Stimulated activated CD8-positive, alpha-beta memory T cell treated with anti-CD3 and anti-CD28 coated beads, Interleukin-4, amount 100 ng/mL, for 1 hour (primary cell): ENCODE measurements at places on chromosomes 2 and 18.

GRCh38 chr2:23449831-23450331, 64.9 kb downstream of the KLHL29 start:
- no peak for DNase-seq

DNA sequence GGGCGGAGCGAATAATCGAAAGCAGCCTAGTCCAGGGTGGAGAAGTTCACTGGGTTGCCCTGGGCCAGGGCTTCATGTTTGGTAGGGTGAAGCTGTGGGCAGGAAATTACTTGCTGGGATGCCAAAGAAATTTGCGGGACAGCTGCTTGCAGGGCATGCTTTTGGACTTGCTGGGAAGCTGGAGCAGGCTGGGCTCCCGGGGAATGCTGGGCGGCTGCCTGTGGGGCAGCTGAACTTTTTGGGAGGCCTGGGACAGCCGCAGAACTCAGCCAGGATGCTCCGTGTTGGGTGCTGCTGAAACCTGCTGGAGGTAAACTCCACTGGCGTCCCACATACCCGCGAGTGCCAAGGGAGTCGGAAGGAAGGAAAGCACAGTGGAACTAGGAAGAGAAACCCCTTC, 31.9 kb downstream of the ASB1 start:
- DNase-seq, result no peak

DNA sequence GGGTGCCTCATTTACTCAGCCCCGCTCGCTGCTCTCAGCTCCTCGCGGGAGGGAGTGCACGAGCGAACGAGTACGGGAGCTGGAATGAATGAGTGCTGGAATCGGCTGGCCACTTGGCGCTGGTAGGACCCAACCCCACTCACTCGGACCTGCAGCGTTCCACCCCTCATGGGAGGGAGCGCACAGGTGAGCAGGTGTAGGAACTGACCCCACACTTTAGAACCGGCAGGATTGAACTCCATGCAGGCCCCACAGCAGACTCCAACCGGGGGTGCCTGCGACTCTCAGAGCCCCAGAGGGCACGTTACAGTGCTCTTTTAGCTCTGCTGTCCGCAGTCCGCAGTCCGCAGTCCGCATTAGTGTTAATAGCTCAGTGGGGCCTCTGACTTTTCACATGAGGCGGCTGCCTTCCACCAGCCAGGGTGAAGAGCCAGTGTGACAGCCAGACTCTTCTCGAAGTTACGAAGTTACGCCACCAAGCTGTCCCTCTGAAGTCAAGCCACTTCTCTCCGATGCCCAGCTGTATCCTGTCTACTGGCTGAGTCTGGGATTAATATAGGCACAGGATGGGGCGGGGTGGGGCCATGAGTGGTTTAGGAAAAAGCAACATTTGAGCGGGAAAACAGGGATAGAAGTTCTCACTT, 102.7 kb upstream of the ARHGAP15 start:
- no peak for DNase-seq

GRCh38 chr2:26870585-26871095, 22.7 kb downstream of the DPYSL5 start:
- DNase-seq, result no peak

- DNase-seq, result no peak
These were observed 63.2 kb downstream of the ALMS1 start for GRCh38 chr2:73448856-73449255.

- DNase-seq, result no peak
These were observed 120.8 kb upstream of the GLI2 start for GRCh38 chr2:120614901-120615300.

DNA sequence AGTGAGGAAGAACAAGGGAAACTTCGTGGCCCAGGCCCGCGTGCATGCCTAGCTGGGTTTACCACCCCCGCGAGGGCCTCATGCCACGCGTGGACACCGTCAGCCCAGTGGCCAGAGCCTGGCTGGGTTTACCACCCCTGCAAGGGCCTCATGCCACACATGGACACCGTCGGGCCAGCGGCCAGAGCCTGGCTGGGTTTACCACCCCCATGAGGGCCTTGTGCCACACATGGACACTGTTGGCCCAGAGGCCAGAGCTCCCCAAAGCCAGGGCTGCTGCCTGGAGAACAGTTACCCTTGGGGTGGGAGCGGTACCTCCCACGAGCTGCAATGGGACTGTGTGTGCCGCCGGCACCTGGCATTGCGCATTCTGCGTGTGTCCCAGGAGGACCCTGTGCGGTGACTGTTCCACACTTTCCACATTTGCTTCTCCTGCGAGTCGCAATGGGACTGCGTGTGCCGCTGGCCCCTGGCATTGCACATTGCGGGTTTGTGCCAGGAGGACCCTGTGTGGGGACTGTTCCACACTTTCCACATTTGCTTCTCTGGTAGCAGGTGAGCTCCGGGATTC, 105.6 kb upstream of the CTDP1 start:
- DNase-seq, result no peak

DNA sequence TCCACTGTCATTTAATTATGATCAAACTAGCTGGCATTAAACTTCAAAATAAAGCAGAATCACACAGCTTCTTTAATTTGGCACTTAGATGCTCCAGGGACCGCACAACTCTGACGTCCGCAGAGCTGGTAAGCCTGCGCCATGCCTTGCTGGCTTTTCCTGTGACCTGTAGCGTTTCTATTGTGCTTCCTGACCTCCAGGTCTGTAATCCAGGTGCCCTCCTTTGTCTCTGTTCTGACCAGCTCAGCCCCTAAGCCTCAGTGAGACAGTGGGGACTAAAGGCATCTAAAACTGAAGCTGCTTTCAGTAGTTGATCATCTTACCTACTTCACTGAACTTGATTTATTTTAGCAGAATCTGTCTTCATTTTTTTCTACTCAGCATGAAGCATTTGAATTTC, 249.7 kb upstream of the RGPD4 start:
- no peak for DNase-seq

- no peak for DNase-seq
These were observed 34.7 kb downstream of the ACMSD start for GRCh38 chr2:134873152-134873551.

- DNase-seq, result no peak
These were observed 53.1 kb downstream of the CDC42EP3 start for GRCh38 chr2:37618326-37618725.

DNA sequence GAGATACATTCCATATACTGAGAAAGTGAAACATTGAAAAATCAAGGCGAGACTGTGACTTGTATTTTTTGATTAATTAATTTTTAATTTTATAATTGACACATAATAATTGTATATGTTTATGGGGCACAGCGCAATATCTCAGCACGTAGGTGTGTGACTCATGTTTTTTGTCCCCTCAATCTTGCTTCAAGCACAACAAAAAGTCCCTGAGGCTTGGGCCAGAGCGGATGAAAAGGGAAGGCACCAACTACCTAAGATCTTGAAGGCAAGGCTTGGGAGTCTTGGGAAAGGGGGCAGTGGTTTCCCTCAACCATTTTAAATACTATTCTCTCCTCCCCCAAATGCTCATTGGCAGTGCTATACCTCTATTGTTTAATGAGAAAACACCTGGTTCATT, 9.9 kb downstream of the SGPP2 start:
- DNase-seq, result no peak

GRCh38 chr2:219229305-219230058, at the start of the genes ANKZF1 and ATG9A:
Gene ANKZF1, plus strand, starts transcription at chr2:219229806. Its CDS starts 452 bp downstream, at chr2:219230258.
Gene ATG9A, minus strand, starts transcription at chr2:219229636. Its CDS starts 1,612 bp downstream, at chr2:219228024.
- peak; percentile 95 for DNase-seq

- DNase-seq, result no peak
These were observed at the start of gene FHOD3 for GRCh38 chr18:36297417-36298125. Gene FHOD3, plus strand, starts transcription at chr18:36297713. Its CDS starts 123 bp downstream, at chr18:36297836.

DNA sequence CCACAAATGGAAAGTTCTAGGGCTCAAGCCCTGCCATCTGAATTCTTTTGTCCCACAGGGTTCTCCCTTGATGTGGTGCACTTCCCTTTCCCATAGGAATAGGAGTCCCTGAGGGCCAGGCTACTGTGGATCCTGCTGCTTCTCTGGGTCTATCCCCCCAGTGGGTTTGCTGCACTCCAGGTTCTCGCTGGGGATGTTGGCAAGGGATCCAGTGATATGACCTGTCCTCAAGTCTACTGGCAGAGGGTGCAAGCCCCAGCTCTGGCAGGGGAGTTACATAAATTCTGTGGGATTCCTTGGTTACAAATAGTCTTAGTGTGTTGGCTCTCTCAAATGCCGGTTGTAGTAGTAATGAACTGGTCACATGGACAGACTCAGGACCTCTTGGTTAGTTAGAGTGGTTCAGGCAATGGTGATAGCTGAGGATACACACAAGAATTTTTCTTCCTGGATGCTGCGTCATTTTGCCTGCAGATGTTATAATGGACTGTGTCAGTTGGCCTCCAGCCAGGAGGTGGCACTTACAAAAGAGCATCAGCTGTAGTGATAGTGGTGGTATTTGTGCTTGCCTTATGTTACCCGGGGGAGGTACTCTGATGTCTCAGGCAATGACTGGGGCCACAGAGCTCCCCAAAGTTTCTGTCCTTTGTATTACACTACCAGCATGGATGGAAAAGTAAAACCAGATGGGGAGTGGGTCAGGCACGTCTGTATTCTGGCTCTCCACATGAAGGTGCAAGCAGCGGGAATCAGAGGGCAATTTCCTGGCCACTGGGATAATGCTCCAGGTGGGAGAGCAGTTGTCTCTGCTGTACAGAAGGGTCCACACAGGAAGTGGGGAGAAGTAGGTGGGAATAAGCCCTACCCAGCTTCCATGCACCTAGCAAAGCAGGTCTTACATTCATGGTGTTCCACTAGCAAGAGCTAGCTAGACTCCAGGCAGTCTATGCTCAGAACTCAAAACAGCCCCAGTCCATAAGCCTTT, 267.9 kb downstream of the SOX11 start:
- no peak for DNase-seq

GRCh38 chr2:14261771-14262170, 370.7 kb upstream of the LRATD1 start:
- DNase-seq, result no peak

GRCh38 chr18:44594799-44595467, 85.8 kb upstream of the SETBP1 start:
- DNase-seq, result no peak

GRCh38 chr2:195252018-195252417, 405.0 kb upstream of the SLC39A10 start:
- no peak for DNase-seq

DNA sequence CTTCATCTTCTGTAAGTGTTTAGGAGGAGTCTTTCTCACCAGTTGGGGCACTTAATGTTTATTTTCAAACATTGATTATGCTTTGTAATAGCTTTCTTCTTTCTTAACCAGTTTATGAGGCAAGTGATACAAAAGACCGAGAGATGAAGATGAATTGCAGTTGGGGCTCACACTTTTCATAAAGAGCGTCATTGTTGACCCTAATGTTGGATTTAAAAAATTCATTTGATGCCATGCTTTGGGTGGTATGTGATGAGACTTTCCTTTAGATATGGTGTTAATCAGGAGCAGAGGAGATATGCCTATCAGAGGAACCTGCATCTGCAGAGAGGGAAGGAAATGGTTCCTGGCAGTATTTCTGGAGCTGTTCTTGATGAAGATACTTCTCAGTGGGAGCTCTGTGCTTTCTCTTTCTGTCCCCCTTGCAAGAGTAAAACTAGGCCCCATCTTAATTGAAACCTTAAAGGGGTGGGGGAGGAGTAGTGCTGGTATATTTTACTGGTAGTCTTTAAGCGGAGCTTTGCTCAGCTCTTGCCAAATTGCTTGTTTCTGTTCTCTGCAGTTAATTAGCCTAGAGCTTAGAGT, 2.3 kb downstream of the EML4 start:
- no peak for DNase-seq

DNA sequence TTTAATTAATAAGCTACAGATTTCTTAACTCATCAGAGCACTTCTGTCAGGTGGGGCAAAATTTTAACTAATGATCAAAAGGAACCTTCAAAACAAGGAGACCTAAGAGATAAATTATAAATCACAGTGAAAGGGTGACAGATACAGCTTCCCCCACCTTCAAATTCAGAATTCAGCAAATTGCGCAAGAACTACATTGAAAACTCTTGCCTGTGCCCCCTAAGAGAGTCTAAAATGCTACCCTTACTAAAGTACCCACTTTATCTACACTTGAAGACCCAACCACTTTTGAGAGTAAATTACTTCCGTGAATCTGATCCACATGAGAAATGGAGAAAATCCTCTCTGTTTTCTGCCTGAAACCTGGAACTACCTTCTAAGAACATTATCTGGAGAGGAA, 324.9 kb downstream of the PAX3 start:
- no peak for DNase-seq

DNA sequence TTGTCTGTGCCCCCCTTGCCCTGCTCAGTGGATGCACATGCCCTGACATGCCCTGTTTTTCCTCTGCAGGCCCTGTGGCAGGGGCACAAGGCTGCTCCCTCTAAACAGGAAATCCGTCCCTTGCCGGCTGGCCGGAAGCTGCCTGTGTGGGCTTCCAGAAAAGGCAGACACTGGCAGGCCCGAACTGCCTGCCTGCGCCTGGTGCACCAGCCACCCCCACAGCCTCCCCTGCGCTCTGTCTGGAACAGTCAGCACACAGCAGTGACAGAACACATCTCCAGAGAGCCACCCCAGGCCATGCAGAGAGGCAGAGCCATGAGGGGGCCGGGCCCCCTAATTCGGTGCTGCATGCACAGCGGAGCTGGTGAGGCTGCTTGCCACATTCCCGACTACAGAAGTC, 33.5 kb downstream of the LOXHD1 start:
- DNase-seq, result no peak

- DNase-seq, result no peak
These were observed 49.1 kb upstream of the CABYR start for GRCh38 chr18:24089515-24090337.

- DNase-seq, result no peak
These were observed 19.4 kb downstream of the SFTPB start for GRCh38 chr2:85648619-85649018.

GRCh38 chr2:200618590-200619021, 32.8 kb downstream of the AOX1 start:
- DNase-seq, result no peak

DNA sequence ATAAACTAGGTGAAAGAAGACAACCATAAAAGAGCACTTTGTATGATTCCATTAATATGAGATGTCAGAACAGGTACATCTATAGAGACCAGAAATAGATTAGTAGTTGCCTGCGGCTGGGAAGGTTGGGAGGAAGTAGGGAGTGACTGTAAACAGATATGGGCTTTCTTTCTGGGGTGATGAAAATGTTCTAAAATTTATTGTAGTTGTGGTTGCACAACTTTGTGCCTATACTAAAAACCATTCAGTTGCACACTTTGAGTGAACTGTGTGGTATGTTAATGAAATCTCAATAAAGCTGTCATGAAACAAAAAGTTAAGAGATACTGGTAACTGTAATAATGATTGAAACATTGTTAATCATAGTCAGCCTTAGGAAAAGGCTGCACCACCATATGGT, 152.7 kb upstream of the ALPP start:
- no peak for DNase-seq

GRCh38 chr2:45908316-45909170, 257.1 kb downstream of the PRKCE start:
- DNase-seq, result no peak

DNA sequence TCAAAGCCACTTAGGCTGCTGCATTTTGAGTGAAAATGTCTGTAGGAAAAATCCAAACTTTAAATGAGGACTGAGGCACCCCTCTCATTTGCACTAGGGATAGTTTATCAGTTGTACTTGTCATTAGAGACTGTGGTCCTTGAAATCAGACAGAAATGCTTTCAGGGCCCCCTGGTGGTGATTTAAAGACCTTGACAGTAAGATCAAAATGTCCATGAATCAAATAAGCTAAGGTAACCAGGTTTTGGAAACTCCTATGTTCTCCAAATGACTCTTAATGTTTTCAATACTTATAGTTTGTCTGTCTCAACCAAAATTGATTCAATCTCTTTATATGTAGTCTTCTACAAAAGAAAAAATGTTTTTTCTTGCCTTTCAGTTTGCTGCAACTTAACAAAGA, 28.8 kb upstream of the DDX18 start:
- no peak for DNase-seq

- DNase-seq, result no peak
These were observed 11.3 kb downstream of the VPS54 start for GRCh38 chr2:64007924-64008323.

GRCh38 chr18:3383381-3383915, 66.5 kb upstream of the TGIF1 start:
- no peak for DNase-seq
